Natural killer cell treated with Interleukin-12 subunit alpha and Interleukin-12 subunit beta and Interleukin-15 and Interleukin-18, amount 100 ng/mL, for 72 hours (primary cell): ENCODE measurements at places on chromosomes 7 and 10.

DNA sequence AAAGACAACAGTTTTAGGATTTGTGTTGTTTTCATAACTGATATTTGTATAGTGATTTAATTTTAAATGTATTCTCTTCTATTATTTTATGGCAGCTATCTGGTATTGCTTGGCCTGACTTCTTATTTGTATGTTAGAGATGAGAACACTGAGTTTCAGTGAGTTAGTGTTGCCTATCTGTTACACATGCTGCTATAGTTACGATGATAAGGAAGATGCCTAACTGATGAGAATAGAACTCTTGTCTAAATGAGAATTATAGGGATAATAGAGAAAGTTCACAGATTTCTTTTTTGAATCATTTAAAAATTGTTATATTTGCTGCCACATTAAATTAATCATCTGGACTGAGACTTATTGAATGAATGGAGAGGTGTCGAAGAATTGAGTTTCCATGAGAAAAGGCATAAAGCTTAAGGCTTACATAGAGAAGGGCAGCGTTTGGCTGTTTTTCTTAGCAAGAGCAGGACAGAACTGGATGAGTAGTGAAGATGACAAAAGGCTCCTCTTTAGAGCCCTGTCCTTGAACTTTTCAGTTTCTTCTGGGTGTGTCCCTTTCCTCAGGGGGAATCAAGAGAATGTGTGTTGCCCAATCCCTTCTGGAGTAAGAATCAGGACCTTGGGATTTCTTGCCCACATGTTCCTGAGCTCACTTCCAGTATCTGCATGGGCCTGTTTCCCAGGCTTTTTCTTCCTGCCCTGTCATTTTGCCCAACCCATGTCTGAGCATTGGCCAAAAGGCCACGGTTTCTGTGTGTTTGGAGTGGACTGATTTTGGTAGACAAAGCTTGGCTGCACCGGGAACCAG lies 195.6 kb upstream of the CSTF2T start:
- DNase-seq, result no peak

- no peak for DNase-seq
These were observed 18.9 kb upstream of the OPN4 start for GRCh38 chr10:86635402-86635801.

DNA sequence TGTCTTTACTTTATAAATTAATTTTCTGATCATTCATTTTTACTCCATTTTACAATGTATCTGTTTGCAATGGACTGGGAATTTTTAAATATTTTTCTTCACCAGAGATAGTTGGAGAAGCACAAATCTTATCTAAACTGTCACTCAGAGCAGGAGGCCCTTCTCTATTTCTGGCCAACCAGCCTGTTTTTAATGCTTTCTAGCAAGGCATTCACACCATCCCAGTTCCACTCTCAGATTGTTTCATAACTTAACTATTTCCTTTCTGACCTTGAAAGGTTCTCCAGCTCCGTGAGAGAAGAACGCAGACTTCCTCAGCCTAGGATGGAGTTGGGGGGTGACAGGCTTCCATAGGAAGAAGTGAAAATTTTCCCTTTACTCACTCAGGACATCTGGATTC lies 155.8 kb downstream of the SKIDA1 start:
- no peak for DNase-seq

GRCh38 chr10:59865101-59865500 lies 41.3 kb downstream of the CCDC6 start:
- no peak for DNase-seq

DNA sequence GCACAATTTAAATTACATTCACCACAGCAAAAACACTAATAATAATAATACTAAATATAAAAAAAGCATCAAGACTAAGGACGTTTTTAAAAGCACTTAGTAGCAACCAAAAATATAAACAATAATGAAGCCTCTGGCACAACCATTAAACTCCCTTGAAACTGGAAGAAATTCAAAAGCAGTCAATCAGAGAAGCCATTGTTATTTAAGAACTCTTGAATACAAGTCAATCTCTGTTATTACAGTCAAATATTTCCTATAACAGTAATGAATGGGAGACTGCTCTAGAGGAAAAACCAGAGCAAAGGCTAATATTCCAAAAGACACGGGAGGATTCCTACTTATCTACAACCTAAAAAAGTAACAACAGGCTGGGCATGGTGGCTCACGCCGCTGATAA lies 164.2 kb downstream of the KMT2E start:
- no peak for DNase-seq

DNA sequence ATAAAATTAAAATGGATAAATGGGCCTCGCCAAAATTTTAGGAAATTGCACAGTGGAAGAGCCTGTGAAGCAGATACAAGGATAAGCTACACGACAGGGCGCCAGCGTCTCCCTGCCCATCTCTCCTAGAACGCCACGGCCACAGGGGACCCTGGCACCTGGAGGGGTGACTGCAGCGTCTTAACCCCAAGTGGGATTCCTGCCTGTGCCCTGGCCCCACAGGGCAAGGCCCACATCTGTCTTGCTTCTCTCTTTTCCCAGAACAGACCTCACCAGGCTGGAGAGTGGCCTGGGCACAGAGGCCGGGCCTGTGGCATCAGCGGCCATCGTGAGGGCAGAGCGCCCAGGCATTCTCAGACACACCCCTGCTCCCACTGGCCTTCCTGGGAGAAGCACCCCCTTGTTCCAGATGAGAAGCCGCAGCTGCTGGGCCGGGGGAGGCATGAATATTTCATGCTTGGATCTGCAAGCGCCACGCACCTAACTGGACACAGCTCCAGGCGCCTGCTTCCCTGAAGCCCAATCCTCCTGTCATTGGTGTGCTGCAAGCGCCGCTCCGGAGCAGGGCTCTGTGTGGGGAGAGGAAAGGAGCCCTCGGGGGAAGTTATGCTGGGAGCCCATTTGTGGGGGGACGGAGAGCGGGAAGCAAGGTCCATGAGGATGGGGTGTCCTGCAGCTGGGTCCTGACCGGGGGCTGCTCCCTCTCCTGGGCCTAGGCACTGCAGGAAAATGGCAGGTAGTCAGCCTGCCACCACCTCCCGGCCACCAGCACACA lies 153.5 kb downstream of the ELFN1 start:
- DNase-seq, result no peak

GRCh38 chr10:45152726-45153125 lies 152.0 kb downstream of the ZNF22 start:
- no peak for DNase-seq

DNA sequence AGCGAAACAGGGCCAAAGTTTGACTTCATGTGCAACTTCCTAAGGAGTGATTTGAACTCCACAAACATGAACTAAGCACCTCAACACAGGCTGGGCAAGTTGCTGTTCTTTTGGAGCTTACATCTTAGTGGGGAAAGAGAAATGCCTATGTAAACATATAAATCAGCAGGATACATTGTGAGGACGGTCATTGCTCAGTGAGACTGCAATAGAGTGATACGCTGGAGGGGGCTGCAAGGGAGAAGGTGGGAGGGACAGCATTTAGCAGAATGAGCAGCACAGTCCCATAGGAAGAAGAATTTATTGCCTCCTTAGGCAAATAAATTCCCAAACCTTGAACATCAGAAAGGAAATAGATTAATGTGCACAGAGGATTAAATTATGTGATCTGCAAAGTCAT lies 90.0 kb downstream of the EGFR start:
- DNase-seq, result no peak

GRCh38 chr7:26419198-26419597 lies 127.5 kb downstream of the SNX10 start:
- DNase-seq, result no peak

DNA sequence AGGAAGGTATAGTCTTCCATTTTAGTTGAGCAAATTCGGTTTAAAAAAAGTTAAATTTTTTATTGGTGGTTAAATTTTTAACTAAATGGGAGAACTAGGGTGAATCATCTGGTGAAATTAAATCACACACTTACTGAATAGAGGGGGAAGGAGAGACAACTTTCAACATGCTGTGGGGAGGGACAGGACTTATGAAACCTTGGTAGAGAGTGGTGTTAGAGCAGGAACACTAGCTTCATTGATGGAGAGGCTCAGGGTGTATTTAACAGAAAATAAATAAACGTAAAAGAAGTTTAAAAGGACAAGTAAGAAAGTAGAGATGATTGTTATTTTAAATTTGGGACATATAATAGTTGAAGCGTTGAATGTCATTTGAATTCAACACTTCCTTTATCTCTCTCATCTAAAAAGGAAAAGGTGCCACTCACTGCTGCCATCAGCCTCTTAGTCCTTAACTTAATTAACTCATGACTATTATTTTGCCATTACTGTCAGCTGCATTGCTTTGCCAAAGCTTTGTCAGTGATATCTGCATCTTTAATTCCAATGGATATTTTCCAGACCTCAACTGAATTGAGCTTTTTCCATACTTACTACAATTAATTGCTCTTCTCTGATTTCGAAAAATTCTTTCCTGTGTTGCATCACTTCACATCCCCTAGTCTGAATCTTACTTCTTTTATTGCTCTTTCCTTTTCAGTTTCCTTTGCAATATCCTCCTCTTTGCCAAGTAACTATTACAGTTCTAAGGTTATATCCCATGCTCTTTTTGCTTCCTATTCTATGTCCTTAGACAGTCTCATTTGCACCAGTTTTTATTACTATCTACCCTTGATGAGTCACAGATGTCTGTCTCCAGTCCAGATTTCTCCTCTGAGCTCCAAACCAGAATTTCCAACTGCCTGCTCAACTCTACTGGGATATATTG lies 71.7 kb downstream of the GNAT3 start:
- DNase-seq, result no peak

DNA sequence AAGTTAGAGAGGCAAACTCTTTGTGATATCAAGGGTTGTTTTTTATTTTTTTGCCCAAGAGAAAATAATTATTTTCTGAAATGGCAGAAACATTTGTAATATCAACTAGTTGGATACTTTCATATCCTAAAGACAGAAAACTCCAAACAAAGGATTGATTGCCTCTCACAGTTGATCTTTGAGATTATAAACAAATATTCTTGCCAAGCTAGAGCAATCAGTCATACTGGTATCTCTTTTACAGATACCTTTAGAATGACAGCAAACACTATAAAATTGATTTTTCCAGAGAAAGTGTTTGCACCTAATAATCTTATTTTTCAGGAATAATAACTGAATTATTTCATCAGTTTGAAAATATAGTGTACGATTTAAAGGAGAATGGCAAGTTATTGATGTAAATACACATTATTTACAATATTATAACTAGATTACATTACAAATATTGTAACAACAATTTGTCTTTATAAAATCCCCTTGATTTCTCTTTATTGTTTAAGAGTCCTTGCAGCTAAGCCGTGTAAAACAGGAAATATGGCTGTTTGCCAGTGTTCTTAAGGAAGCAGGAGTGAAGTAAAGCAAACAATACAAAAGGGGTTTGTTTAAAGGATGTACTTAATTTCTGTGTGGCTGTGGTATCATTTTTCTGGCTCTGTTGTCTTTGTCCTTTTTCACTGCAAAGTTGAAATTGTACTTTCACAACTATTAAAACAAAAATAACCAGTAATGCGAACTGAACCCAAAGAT lies 58.4 kb downstream of the MAPK8 start:
- DNase-seq, result no peak

- no peak for DNase-seq
These were observed 126.0 kb upstream of the JCAD start for GRCh38 chr10:30185341-30185740.

DNA sequence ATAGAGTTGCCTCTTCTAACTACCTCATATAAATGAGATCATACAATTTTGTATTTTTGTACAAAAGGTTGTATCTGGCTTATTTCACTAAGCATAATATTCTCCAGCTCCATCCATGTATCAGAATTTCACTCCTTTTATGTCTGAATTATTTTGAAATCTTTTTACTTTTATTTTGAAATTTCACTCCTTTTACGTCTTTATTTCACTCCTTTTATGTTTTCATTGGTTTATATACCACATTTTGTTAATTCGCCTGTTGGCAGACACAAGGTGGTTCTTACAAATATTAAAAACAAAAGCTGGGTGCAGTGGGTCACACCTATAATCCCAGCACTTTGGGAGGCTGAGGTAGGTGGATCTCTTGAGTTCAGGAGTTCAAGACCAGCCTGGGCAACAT lies 5.8 kb downstream of the EZH2 start:
- DNase-seq, result no peak

DNA sequence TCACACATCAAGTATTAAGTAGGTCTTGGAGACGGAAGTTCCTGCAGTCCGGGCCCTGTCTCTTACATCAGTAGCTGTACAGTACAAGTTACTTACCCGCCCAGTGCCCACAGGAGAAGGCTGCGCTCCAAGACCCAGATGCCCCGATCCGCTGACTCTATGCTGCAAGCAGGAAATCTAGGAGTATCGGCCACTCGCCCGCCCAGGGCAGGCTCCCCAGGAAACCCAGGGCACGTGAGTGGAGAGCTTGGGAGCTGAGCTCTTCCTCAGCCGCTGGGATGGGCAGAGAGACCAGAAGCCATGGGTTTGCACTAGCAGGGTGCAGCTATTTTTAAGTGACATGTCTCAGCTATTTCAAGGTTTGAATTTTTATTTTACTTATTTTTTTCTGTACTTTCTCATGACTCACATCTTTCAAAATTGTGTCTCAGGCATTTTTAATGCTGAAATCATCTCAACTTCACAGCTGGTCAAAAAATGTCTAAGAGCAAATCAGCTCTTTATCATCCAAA lies 1.9 kb upstream of the GPER1 start:
- DNase-seq, result no peak

DNA sequence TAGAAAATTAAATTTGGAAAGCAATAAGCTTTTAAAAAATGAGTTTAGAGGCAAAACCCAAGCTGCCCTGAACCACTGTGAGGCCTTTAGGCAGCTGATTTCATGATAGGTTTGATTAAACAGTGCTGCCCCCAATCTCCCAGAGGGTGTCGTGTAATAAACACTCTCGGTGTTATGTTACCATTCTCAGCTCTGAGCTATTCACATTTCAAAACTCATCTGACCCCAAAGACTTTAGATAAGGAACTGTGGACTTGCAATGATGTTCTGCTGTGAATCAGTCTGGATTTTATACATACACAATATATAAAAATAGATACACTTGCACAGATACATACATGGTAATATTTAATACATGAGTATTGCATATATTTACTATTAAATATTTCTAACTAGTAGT lies 120.4 kb downstream of the MALRD1 start:
- no peak for DNase-seq

DNA sequence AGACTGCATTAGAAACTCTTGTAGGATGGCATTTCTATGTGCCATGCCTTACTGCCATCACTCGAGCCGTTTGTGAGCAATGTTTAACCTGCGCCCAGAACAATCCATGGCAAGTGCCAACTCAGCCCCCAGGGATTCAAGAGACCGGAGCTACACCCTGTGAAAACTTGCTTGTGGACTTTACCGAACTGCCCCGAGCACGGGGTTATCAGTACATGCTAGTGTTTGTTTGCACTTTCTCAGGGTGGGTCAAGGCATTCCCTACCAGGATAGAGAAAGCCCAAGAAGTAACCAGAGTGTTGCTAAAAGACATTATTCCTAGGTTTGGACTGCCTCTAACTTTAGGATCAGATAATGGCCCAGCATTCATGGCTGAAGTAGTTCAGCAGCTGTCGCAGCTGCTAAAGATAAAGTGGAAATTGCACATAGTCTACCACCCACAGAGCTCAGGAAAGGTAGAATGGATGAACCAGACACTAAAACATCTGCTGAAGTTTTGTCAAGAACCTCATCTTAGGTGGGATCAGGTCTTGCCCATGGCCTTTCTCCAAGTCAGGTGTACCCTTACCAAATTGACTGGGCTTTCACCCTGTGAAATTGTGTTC lies 8.9 kb upstream of the CYREN start:
- DNase-seq, result no peak
